Activated CD4-positive, alpha-beta T cell treated with anti-CD3 and anti-CD28 coated beads for 4 hours (primary cell): ENCODE measurements at places on chromosomes 7 and 10.
A peak's percentile ranks its signal among the peaks of the same experiment; 100 is the strongest.

DNA sequence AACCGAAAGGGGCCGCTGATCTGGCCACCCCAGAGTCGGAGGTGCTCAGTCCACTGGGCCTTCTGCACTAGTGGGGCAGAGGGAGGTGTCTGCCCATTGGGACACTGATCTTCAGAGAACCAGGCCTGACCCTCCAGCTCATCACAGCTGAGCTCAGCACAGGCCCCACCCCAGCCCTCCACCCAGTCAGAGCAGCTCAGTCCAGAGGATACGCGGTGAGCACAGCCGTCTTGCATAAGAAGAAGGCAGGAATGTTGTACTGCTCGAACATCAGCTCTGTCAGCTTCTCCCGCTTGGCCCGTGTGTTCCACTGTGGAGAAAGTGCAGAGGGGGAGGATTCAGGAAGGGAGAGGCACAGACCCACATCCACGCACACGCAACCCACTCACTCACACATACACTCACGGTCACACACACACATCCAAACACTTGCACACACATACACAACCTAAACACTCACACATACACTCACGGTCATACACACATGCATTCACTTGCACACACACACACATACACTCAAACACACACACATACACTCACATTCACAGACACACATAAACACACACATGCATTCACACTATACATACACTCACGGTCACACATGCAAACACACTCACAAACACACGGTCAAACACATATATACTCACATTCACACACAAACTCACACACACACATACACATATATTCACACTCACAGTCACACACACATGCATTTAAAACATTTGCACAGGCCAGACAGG lies 6.3 kb downstream of the ACTL6B start:
- no peak for DNase-seq

DNA sequence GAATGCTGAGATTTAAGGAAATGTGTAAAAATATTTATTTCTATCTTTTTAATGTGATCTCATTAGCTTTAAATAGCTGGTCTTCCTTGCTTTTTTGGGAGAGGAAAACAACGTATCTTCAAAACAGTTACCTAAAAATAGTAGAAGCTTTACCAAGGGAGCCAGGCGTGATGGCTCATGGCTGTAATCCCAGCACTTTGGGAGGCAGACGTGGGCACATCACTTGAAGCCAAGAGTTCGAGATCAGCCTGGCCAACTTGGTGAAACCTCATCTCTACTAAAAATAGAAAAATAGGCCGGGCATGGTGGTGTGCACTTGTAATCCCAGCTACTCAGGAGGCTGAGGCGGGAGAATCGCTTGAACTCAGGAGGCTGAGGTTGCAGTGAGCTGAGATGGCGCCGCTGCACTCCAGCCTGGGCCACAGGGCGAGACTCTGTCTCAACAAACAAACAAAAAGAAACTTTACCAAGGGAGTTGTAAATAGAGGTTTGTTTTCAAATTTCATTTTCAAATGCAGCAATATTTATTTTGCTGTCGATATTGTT lies 48.4 kb upstream of the ITGB1 start:
- DNase-seq = no peak

DNA sequence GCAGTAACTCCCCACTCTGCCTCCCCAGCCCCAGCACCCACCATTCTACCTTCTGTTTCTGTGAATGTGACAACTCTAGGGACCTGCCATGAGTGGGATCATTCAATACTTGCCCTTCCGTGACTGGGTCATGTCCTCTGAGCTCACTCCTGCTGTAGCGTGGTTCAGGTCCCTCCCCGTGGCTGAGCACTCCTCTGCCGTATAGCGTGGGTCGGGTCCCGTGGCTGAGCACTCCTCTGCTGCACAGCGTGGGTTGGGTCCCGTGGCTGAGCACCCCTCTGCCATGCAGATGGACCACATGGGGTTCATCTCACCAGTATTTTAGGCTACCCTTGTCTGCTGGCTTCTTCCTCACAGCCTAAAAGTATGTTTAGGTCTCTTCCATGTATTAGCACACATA lies 43.0 kb downstream of the INSIG1 start:
- DNase-seq = no peak

- no peak for DNase-seq
Measured at GRCh38 chr10:31866118-31866670, 62.4 kb downstream of the ARHGAP12 start.

GRCh38 chr10:80484243-80484642 lies 30.1 kb downstream of the TSPAN14 start:
- no peak for DNase-seq

GRCh38 chr10:120131183-120131582 lies 238.7 kb downstream of the SEC23IP start:
- DNase-seq = no peak

DNA sequence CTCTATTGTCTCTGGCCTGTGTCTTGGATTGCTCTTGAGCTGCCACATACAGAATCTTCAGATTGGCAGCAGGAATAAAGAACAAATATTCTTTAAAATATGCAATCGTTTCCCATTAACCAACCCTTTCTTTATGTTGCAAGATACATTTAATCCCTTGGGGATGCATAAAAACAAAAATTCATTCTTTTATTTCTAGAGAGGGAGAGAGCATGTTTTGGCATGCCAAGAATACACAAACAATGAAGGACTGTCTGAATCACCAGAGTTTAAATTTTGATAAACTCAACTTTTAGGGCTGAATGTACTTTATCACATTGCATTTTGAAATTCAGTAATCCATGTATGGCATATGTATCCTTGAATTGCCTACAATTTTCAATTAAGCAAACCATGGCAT lies 154.3 kb upstream of the SEMA3D start:
- no peak for DNase-seq

DNA sequence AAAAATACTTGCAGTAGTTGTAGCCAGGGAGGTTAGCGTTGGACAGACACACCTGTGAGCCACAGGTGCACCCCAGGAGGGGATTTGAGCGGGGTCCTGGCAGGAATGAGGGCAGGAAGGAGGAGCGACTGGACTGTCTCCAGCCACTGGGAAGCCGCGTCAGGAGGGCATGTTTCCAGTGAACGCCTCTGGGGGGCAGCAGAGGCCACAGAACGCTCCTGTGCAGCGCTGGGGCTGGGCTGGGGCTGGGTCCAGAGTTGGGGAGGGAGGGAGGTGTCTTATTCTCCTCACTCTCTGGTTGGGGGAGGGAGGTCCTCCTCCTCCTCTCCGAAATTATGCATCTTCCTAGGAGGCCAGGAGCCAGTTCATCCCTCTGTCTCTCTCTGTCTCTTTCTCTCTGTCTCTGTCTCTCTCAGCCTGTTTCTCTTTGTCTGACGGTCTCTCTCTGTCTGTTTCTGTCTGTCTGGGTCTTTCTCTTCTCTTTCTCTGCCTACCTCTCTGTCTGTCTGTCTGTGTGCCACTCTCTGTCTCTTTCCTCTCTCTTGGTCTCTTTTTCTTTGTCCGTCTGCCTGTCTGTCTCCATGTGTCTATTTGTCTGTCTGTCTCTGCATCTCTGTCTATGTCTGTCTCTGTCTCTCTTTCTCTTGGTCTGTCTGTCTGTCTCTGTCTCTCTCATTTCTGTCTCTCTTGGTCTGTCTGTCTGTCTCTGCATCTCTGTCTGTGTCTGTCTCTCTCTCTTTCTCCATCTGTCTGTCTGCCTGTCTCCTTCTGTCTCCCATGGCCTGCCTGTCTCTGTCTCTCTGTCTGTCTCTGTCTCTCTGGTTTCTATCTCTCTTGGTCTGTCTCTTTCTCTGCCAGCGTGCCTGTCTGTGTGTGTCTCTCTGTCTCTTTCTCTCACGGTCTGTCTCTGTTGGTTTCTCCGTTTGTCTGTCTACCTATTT lies 9.9 kb upstream of the PSMG3 start:
- peak; percentile 64 for DNase-seq

GRCh38 chr10:80172896-80173295 lies 32.4 kb downstream of the ANXA11 start:
- DNase-seq = no peak

DNA sequence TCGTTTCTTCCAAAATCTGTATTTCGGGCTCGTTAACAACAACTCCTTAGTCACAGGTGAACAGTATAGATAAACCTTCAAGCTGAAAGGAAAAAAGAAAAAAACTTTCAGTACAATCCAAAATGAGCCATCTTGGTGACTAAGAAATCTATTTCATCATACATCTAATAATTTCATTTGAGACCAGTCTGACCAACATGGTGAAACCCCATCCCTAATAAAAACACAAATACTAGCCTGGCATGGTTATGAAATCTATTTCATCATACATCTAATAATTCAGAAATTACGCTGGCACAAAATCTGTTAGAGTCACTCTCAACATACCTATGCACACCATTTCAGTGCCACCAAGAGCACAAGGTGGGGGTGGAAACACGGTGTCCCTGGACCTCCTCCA lies 8.8 kb downstream of the DCLRE1C start:
- no peak for DNase-seq

GRCh38 chr10:69742356-69742695 lies 59.4 kb upstream of the COL13A1 start:
- no peak for DNase-seq

- DNase-seq = no peak
Measured at GRCh38 chr10:99630433-99630832, 10.2 kb upstream of the SLC25A28 start.

GRCh38 chr10:48451969-48452878 lies 145.7 kb downstream of the MAPK8 start:
- DNase-seq = no peak

- no peak for DNase-seq
Measured at GRCh38 chr7:44484482-44485313, 5.8 kb downstream of the NUDCD3 start.

DNA sequence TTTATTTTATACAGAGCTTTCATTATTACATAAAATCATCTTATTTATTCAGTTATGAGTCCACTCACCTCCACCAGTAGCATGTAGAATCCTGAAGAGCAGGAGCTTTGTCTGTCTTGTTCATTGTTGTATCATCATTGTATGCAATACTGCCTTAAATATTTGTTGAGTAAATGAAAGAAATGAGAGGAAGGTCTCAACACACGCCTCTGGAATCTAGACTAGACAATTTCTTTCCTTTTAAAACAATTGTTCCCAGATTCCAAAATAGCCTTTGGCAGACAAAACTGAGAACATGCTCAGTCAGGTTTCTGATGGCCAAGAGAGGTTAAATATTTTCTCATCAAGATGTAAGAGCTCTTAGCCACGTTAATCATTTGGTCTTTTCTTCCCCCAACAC lies 173.1 kb upstream of the AGR3 start:
- DNase-seq = no peak

DNA sequence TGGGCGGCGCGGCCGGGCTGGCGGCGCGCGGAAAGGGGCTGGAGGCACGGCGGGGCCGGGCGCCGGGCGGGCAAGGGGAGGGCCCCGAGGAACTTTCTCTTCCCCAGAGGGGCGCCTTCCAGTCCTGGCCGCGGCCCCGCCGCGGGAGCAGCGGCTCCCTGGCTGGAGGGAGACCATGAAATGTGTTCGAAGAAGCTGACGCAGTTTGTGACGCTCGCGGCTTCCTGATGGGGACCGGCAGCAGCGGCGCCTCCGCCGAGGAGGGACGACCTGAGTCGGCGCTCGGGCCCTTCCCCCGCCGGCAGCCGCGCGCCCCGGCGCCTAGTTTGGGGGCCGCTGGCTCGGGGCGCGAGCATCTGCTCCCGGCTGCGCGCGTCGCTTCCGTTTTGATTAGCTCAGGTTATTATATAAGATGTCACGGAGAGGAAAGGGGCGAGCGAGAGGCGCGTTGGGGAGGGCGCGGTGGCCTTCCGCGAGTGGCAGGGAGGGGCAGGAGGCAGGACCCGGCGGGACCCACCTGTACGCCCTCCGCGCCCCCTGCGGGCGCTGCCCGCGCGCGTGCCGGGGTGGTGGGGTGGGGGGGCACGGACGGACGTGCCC lies 57.1 kb upstream of the PCGF5 start:
- peak; percentile 63 for DNase-seq

DNA sequence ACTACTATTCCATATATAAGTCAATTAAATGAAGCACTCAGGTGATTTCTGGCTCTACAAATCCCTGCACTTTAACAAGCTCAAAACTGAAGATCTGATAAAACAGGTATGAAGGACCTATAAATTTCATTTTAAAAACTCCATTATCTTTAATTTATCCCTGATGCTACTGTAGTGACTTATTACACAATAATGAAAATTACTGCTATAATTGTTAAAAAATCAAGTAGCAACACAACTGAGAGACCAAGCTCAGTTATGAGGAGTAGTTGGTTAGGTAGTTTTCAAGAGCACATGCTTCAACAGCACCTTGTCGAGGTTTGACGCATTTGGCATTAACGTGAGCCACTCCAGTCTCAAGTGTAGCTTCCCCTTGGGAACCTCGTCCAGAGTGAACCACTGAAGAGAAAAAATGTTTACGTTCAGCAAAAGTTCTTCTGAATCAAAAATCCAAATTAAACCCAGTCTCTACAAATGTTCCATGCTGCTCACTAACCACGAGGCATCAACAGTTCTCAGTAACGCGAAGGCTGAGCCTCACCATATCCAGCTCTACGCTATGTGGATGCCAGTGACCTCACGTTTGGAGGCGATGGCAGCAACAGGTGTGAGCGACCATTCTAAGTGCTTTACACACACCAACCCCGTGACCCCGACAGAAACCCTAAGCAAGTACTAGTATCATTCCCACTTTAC lies 55.3 kb upstream of the NCAPG2 start:
- no peak for DNase-seq

- DNase-seq = no peak
Measured at GRCh38 chr10:34181553-34182300, 633.4 kb downstream of the PARD3 start.
